ENCODE measurements at places on chromosomes 1 and 21.

DNA sequence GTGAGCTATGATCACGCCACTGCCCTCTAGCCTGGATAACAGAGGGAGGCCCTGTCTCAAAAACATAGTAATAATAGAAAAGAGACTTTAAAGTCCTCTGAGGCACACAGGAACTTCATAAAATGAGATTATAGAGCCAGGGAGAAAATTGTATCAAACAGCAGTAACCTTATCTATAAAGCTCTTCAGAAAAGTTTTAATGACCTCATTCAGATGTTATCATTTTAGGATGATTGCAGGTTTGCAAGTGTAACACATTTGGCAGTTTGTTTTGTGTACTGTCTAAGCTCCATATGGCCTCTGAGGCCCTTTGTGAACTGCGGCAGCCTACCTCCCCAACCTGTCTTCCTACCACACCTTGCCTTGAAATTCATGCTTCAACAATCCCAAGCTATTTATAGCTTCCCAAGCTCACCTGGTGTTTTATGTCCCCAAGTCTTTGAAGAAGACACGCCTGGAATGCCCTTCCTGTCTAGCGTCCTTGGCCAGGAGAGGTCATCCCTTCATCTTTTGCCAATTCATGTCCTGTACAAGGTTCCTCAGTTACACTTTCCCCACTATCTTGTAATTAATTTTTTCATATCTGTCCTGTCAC is 8.5 kb upstream of the AKNAD1 start:
- no peak for DNase-seq

- no peak for DNase-seq
Observed at GRCh38 chr1:12035312-12035711, 16.0 kb downstream of the MIIP start.

GRCh38 chr1:199646761-199647160 is 380.7 kb upstream of the NR5A2 start:
- no peak for DNase-seq

GRCh38 chr1:211822677-211823407 is 7.7 kb downstream of the LPGAT1 start:
- DNase-seq, result no peak

GRCh38 chr1:92458146-92458545 is 28.6 kb downstream of the GFI1 start:
- DNase-seq, result no peak

DNA sequence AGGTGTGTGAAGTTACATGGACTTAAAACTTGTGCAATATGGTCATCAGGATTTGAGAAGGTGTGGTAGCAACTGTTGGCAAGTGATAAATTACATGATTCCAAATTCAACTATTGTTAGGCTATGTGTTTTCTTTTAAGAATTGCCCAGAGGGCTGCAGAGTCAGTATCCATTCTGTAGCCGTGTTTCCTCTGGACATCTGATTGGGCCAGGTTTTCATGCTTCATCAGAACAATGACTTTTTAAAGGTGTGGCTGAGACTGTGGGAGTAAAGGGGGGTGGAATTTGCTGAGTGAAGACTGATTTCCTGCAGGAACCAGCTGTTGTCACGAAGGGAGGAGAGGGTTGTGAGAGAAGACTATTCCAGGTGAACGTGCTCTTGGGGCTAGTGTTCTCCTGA is 1.7 kb upstream of the HRNR start:
- no peak for DNase-seq

- no peak for DNase-seq
Observed at GRCh38 chr1:11100149-11100493, 452 bp upstream of the EXOSC10 start.

- DNase-seq, result no peak
Observed at GRCh38 chr1:197126691-197127090, 19.8 kb downstream of the ASPM start.

DNA sequence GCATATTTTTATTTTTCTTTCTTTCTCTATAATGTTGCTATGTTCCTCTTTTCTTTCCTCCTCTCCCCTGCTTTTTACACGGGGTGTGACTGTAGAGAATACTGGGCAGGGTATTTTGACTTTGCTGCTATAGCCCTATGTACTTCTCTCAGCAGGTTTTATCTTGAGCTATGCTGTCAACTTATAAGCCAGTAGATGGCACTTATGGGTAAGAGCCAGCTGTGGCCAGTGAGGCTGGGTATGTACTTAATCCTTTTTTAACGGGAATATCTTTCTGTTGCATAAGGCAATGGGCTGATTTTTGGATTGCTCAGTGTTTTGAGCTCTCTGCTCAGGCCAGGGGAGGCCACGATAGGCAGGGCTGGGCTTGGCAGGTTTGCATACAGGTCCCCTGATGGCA is 99.0 kb downstream of the KCNK2 start:
- no peak for DNase-seq

DNA sequence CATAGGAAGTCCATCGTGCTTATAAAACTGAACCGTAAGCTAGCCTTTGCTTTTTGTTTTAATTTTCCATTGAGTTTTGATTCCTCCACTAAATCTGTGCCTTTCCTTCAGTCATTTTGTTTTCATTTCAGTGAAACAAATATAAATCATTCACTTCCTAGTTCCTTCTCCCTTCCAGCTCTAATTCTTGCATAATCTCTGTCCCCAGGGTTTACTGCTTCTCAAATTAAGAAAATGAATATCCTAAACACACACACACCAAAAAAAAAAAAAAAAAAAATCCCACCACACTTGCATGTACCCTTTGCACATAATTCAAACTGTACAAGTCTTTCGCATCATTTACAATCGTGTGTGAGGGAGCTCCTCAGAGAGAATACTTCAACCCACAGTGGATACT is 6.8 kb downstream of the KCNH1 start:
- DNase-seq, result no peak

- DNase-seq, result peak; percentile 13
Observed at GRCh38 chr1:84365225-84366221, 32.8 kb upstream of the DNASE2B start.

DNA sequence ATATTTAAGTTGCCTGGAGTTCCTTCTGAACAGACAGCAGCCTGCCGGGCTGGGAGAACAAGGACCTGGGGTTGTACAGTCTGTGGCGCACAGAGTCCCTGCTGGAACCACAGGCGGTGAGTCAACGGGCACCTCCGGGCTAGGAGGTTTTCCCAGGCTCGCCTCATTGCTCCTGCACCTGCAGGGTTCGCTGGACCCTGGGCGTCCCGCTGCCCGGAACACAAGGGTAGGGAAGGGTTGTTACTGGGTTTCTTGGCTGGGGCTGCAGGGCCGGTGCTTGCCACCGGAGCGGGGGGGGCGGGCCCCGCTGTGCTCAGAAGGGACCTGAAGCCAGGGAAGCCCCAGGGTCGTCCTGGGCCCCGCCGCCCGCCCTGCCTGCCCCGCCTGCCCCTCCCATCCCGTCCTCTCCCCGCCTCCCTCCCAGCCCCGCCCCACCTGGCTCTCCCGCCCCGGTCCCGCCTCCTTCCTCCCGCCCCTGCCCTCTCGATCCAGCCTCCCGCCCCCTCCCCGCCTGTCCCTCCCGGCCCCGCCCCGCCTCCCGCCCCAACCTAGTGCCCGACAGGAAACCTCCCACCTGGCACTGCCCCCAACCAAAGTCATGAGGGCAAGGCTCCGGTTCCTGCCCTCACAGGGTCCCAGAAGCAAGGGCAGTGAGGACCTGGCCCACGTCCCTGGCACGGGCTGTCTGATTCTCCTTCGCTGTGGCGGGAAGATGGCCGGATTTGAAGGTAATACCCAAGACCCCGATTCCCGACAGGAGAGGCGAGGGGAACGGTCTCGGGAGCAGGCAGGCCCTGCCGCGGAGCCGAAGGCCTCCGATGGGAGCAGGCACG is 6.8 kb downstream of the JMJD4 start:
- DNase-seq, result peak; percentile 72

GRCh38 chr1:19547814-19548213 is 62.5 kb upstream of the CAPZB start:
- DNase-seq, result no peak

DNA sequence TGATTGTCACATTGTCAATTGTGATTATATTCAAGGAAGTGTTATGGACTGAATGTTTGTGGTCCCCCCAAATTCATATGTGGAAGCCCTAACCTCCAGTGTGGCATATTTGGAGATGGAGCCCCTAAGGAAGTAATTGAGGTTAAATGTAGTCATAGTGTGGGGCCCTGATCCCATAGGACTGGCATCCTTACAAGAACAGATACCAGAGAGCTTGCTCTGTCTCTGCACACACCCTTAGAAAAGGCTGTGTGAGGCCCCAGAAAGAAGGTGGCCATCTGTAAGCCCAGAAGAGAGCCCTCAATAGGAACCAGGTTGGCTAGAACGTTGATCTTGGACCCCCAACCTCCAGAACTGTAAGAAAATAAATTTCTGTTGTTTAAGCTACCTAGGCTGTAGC is 28.1 kb downstream of the VANGL1 start:
- DNase-seq, result no peak

DNA sequence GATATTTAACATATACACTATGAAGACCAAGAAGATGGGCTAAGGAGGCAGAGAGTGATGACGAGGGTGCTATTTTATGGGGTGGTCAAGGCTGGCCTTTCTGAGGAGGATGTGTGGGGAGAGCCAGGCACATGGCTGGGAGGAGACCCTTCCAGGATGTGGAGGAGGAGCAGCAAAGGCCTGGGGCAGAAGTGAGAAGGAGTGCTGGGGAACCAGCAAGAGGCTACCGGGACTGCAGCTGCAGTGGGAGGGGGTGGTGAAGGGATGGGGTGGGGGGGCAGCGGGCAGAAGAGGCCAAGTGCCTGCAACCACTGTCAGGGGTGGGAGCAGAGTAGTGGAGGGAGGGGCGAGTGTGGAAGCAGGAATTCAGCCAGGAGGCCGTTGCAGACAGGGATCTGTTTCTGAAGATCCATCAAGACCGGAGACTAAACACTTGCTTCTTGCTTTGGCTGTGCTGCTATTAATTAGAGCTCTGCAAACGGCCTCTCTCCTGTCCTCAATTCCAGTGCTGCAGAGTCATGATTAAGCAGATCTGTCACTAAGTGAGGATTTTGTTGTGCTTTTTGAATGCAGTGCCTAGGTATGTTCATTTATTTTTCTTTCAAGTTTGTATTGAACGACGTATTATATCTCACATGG is 89.9 kb downstream of the IER5 start:
- DNase-seq, result no peak

- DNase-seq, result no peak
Observed at GRCh38 chr21:37982496-37983318, 66.5 kb upstream of the KCNJ6 start.

Data from CD4-positive, alpha-beta T cell treated with Interleukin-21 for 1 hour (primary cell).